ENCODE measurements at places on chromosomes 16 and 17.

- no peak for DNase-seq
Measured at GRCh38 chr17:34434052-34434451, 71.0 kb upstream of the CCL1 start.

- DNase-seq = no peak
Measured at GRCh38 chr17:51362811-51363585, 102.7 kb downstream of the UTP18 start.

DNA sequence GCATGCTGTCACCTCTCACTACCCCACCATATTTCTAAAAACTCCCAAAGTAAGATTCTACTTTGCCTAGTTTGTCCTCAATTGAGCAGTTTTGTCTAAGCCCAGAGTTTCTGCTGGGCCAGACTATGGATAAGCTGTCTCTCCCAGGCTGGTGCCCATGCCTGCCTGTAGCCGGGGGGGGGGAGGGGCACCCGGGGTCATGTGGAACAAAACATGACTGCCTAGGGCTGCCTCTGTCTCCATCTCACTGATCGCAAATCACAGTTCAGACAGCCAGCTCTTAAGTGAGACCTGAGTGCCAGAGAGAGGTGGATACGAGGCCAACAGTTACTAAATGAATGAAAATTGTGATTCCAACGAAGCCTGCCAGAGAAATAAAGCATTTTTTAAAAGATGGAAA, 78.8 kb upstream of the RPRML start:
- DNase-seq = no peak

- DNase-seq = no peak
Measured at GRCh38 chr16:27598931-27599565, 49.1 kb downstream of the KATNIP start.
